ENCODE measurements at places on chromosomes 16 and 17.
A peak's percentile ranks its signal among the peaks of the same experiment; 100 is the strongest.

- no peak for ATAC-seq
Measured at GRCh38 chr17:80887639-80888175, 103.9 kb upstream of the CHMP6 start.

DNA sequence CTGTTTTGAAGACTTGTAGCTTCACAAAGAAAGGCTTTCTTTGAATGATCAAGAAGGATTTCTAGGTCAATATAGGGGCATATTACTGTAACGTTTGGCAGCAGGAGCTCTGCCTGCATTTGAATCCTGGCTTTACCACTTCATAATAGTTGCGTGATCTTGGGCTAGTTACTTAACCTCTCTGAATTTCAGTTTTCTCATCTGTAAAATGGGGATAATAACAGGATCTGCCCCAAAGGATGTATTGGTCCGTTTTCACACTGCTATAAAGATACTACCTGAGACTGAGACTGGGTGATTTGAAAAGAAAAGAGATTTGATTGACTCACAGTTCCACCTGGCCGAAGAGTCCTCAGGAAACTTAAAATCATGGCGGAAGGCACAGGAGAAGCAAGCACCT, 12.5 kb downstream of the BMERB1 start:
- no peak for ATAC-seq

GRCh38 chr16:4660454-4661007, 32.8 kb upstream of the NUDT16L1 start:
- ATAC-seq, result peak; percentile 32

DNA sequence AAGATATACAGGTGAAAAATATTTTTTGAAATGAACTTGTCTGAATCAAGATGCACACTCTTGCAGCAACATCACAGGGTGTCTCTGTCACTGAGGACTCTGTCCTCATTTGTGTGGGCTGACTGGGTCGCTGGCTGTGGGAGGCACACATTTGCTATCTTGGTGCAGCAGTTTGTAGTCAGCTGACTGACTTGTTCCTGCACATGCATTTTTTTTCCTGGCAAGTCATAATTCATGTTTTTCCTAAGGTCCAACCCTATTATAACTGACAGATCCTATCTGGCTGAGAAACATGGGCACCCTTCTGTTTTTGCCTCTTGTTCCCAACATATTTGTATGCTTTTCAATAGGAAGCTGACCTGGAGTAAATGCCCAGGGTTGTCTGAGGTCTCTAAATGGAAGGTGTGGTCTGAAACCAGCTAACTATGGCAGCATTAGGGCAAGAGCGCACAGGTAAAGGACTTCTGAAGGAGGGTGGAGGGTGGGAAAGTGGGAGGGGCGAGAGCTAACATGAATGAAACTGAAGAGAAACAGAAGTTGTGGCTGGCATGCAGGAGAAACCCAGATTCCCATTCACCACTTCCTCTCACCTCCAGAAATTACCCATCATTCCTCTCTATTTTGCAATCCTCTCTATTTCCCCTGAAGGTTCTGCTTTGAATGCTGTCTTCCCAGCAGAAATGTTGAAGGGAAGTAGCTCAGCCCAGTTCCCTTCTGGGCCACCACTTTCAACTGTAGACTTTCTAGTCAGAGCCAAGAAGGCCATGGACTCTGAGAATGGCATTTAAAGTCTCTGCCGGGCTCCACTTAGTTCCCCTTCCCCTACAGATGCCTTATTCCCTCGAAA, 166.1 kb downstream of the PRKCA start:
- peak; percentile 40 for ATAC-seq

DNA sequence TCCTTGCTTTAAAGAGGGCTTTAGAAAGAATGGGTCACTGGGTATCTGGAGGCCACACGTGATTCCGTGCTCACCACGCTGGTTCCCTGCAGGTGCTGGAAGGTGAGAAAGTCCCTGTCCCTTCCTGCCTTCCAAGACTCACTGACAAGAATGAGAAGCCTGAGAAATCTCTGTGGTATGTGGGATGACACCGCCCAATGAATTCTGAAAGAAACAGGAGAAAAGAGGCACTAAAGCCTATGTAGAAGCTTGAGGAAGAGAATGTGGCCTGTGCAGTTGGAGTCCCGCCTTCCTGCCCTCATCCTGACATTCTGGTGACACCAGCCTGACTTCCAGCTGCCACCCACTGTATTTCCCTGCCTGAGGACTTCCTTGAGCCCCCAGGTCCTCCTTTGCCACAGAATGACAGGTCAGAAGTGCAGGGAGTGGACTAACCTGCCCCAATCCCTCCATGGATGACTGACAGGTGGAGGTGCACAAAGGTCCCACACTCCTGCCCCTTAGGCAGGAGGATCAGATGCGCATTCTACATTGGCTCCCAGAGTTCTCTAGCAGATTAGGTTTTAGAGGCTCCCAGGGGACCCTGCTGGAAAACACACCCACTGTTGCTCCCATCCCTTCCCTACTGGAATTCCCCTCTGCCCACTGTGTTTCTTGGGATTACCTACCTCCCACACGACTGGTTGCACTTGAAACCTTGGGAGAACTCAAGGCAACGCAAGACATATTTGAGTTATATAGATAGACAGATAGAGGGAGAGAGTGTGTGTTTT, 38.6 kb upstream of the TENT4B start:
- no peak for ATAC-seq

- peak; percentile 81 for ATAC-seq
Measured at GRCh38 chr16:4288148-4288921, 15.5 kb upstream of the TFAP4 start.

- ATAC-seq, result no peak
Measured at GRCh38 chr16:54171626-54172537, 114.7 kb downstream of the IRX3 start.

DNA sequence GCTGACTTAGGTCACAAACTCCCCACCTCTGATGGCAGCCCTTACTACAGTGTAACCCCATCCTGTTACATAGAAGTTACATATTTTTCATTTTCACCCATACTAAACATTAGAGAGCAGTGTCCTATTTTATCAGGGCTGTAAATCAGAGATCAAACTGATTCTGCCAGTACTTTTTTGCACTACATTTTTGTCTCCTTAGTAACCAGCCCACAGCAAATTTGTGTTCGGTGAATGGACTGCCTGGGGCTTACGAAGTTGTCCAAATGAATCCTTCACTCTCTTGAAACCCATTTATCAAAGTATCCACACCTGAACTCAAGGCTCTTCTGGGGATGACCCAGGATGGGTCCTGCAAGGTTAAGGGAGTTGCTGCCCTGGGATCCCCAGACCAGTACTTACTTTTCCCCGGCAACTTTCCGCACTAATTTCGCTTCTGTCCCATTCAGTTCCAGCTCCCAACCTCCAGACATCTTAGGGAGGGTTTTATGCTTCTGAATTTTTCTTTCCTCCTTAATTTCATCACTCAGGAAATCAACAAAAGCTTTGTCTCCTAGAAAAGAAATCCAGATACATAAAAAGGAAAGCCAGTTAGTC, 1.1 kb downstream of the C1QBP start:
- ATAC-seq, result no peak

- no peak for ATAC-seq
Measured at GRCh38 chr17:62676231-62676943, 48.9 kb downstream of the MRC2 start.

DNA sequence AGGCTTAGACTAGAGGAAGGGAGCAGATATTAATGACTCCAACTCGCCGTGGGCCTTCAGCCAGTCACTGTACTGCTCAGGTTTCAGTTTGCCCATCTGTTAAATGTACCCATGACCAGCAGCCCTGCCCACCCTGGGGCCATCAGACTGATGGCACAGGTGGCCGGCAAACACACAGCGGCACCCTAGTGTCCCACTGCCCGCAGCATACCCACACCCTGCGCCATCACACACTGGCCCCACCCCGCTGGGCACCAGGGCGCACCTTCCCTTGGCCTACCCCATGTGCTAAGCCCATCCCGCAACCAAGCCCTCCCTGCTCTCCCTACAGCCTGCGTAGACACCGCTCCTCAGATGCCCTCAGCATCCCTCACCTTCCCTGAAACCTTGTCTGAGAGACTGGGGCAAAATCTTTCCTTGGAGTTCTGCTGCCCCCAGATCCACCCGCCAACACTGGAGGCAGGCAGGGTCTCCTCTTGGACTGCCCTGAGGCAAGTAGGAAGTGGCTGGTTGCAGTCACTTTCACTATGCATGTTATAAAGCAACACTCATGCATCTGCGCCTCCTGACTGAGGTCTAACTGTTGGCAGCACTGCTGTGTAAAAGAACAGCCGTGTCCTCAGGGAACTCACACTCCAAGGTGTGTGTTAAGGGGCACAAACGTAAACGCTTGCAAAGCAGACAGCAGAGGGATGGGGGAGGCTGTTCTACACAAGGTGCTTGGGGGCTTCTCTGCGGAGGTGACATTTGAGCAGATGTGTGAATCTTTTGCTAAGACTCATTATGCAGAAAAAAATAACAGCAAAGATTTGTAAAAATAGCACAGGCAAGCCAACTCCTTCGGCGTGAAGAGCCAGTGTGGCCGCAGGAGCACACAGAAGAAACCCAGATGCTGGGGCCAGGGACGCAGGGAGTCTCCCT, 6.7 kb upstream of the BCAR1 start:
- ATAC-seq, result no peak

DNA sequence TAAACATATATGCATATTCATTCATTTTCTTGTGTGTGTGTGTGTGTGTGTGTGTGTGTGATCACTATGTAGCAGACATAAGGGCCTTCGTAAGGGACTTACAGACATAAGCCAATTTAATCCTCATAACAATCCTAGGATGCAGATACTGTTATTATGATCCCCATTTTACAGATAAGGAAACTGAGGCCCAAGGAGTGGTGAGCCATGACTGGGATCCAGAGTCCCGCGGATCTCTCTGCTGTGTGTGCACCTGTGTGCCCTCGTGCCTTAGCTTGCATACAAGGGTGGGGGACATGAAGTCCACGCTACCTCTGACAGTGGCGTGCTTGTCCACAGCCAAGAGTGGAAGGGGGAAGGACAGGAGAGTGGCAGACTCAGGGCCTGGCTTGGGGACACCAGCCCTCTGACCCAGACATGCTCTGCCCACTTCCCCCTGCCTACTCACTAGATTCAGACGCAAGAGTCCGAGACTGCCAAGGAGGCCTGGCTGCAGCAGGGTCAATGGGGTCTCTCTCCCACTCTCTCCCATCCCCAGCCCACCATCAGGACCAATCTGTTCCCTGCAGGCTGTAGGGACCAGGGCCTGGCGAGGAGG, 9.8 kb upstream of the SMTNL2 start:
- no peak for ATAC-seq

- ATAC-seq, result peak; percentile 84
Measured at GRCh38 chr16:19907161-19907992, 22.7 kb upstream of the GPRC5B start.

DNA sequence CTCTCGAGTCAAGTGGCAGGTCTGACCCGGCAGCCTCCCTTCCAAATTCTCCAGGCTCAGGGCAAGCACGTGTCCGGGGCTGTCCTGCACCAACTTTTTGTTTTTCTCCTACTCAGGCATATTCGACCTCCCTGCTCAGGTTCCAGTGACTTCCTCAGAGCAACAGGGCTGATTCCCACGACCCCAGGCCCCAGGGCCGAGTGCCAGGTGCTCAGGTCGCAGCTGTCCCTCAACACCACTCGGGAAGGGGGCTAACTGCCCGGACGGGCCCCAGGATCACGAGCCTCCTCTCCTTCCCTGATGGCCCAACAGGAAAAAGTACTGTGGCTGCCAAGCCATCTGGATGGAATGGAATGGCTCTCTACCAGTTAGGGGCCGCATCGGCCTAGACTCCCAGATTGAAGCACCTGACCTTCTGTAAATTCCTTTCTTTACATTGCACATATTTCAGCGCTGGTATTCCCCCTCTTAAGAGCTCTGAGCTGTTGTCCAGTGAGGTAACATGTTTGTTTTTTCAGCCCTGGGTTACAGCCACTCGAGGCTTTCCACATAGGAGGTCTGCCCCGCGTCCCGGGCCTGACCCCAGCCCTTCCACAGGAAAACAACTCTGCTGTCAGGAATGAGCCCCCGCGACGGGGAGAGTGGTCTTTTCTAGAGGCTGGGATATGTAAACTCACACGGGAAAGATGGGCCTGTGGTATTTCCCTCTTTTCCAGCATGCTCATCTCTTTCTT, 25.0 kb downstream of the NXN start:
- ATAC-seq, result peak; percentile 52

DNA sequence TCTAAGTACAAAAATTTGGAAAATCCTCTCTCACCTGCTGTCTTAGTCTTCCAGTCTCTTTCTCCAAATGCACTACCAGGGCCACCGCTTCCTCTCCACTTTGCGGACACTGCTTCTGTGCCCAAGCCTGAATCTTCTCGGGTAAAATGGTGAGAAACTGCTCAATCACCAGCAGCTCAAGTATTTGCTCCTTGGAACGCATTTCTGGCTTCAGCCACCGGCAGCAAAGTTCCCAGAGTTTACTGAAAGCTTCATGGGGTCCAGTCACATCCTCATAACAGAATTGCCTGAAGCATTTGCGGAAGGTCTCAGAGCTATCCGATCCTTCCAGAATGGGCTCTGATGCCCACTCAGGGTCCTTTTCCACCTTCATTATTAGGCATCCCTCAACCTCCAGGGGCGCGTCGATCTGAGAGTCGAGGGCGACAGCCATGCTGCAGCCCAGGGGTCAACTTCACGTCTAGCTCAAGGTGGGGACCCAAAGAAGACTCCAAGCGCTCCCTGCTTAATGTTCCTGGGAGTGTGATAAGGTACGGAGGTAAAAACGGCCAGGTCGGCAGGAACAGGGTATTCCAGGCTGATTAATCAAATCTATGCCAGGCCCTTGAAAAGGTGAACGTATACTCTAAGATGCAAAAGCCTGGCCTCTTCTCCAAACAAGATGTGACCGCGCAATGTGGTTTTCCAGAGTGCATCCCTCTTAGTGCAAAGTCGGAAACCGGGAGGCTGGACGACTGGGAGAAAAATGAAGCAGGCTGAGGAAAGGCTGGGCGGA, 763 bp downstream of the ZKSCAN2 start:
- ATAC-seq, result no peak

- no peak for ATAC-seq
Measured at GRCh38 chr16:76108460-76108859, 168.7 kb upstream of the CNTNAP4 start.

GRCh38 chr17:31527606-31528005, 136.1 kb downstream of the RAB11FIP4 start:
- ATAC-seq, result no peak

DNA sequence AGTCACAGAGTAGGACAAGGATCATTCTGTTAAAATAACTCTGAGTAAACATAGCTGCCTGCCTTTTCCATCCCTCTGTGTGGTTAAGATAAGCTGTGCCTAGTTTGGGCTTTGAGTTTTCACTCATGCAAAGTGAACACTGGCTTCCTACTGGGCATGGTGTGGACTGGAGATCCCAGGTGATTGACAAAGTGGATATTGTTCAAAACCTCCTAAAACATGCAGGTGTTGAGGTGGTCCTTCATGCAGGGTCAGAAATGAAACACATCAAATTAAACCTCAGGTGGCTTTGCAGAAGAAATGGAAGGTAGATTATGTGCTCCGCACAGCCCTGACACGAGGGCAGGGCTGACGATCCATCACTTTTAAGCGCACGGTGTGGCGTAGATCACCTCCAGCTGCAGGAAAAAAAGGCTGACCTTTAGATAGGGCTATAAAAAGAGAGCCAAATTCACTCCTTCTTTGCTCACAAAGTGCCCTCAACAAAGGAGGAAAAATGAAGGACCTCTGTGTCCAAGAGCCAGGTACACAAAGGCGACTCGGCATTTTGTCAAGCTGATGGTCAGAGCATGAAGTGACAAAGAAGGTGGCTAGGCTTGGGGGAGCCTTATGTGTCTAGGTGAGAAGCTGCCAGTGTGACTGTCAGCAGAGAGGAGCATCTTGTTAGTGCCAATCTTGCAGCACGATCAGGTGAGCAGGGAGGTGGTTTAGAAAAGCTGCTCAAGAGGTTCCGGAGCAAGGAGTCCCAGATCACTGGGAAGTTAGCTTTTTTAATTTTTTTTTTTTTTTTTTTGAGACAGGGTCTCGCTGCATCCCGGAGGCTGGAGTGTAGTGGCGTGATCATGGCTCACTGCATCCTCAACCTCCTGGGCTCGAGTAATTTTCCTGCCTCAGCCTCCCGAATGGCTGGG, 19.9 kb upstream of the ITPRIPL2 start:
- no peak for ATAC-seq
